ENCODE measurements at places on chromosomes 6 and 20.

DNA sequence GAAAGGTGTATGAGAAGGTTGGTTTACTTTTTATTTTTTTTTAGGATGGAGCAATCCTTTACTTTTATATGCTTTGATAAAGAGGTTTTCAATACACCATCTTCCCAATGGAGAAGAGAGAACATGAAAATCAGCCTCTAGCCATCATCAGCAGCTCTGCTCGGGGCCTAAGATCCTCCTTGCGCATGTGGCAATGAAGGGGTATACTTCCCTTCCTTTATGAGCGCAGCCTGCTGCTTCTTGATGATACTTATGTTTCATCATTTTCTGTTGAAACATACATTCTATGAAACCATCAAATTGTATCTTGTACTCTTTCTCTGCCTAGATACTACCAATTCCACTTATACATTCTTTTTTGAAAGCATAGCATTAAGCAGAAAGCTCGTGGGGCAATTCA is 74.5 kb downstream of the MAP7 start:
- no peak for DNase-seq

DNA sequence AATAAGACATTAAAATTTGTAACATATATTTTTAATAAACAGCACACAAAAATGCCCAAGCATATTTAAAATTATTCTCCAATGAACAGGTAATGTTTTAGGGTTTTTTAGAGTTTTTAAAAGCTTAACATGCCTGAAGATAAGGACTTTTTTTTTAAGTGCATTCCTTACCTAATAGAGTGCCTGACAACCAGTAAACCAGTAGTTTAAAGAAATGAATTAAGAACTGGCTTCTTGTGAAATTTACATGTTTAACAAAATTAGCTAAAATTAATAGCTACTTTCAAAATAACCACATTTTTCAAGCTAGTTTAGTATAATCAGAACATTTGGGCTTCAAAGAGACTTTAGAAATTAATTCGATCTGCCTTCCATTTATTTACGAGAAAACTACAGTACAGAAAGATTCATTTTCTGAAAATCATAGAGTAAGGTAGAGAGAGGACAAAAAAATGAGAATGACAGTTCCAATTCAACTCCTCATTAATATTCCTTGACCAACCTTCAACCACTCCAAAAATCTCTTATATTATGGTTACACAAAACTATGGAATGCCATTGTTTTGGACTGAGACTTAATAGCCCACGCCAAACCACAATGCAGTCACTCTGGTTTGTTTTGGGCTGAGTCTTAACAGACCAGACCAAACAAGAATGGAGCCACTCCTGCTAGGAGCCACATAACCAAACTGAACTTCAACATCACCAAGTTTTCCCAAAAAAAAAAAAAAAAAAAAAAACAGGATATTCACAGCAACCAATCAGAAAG is 5.7 kb upstream of the PLN start:
- DNase-seq, result no peak

- DNase-seq, result no peak
Measured at GRCh38 chr20:60091861-60092260, 133.6 kb downstream of the CDH26 start.

DNA sequence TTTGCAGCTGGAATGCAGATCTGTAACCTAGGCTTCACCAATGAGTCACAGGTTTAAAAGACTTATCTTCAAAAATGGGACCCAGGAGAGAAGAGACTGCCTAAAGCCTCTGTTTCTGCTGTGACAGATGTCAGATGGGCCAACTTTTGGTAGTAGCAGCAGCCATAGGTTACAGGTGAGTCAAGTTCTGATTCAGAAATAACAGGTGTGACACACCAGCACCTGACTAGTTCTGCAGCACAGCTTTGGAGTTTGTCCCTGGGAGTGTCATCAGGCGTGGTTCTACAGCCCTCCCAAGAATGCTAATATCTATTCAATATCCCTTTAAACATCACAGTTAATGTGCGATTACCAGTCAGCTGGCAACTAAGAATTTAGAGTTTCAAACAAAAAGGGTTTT is 121.9 kb upstream of the BTN3A2 start:
- DNase-seq, result no peak

DNA sequence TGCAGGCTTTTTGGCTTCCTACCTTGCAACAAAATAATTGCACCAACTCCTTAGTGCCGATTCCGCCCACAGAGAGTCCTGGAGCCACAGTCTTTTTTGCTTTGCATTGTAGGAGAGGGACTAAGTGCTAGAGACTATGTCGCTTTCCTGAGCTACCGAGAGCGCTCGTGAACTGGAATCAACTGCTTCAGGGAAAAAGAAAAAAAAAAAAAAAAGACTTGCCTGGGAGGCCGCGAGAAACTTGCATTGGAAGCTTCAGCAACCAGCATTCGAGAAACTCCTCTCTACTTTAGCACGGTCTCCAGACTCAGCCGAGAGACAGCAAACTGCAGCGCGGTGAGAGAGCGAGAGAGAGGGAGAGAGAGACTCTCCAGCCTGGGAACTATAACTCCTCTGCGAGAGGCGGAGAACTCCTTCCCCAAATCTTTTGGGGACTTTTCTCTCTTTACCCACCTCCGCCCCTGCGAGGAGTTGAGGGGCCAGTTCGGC is 420 bp downstream of the SOX4 start:
- DNase-seq, result no peak

GRCh38 chr6:10073341-10073740 is 341.5 kb downstream of the TFAP2A start:
- no peak for DNase-seq

DNA sequence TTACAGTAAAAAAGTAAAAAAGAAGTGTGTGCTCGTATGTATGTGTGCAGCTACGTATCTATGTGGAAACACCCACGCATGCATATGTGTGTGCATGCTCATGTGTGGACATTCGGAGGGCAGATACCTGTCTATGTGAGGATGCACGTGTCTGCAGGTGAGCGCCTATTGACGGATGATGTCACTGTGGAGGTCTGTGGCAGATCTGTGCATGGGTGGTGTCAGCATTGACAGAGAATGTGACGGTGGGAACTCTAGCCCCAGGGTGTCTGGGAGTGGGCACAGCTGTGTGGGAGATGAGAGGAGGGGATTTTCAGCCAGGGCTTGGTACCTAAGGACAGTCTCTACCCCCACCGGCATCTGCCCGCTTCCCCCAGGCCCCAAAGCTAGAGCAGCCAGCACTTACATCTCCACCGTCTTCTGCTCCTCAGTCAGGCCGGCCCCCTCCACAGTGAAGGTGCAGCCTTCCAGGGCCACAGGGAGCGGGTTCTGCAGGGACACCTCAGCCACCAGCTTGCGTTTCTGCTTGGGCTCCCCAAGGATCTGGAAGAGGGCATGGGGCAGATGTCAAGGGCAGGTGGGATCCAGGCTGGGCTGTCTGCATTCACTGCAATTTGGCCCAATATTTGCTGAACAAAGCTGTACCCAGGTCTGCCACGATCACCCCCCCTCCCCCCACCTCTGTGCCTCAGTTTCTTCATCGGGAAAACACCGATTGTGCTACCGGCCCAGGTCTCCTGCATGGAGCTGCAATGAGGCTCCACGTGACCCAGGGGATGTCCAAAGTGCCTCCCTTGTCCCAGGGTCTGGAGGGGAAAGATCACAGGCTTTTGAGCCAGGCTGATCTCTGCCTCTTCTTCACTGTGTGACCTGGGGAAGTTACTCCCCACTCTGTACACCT is 34.1 kb downstream of the TGM2 start:
- DNase-seq, result no peak

- no peak for DNase-seq
Measured at GRCh38 chr6:121521164-121521555, 85.7 kb downstream of the GJA1 start.

DNA sequence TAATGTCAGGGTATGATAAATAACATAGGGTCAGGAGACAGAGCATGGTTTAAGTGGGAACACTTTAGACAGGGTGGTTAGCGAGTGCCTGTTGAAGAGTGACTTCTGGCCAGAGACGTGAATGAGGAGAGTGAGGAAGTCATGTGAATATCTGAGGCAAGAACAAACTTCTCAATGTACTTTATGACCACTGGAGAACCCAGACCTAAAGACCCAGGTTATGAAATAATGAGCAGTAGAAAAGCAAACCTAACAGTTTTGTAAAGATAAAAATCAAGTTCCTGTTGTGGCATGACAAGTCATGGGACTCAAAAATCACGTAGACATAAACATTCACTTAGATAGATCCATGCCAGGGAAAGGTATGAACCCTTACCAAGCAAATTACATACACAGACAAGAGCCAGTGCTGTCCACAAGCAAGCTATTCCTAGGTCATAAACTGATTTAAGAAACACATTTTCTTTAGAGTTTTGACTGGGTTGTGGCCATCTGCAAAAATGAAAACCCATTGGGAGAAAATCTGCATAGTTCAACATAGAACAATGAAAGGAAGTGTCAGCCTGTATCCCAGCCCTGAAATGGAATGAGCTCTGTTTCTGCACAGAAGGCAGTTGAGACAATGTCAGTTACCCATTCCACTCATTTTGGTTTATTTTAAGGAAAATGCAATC is 2.2 kb upstream of the MYCT1 start:
- DNase-seq, result no peak

- no peak for DNase-seq
Measured at GRCh38 chr20:62819494-62820174, 2.8 kb downstream of the COL9A3 start.

- DNase-seq, result no peak
Measured at GRCh38 chr20:48618052-48618451, 209.7 kb downstream of the PREX1 start.

- no peak for DNase-seq
Measured at GRCh38 chr6:136762022-136762975, 30.0 kb downstream of the MAP3K5 start.

GRCh38 chr6:21666853-21667681 is 73.5 kb downstream of the SOX4 start:
- no peak for DNase-seq

DNA sequence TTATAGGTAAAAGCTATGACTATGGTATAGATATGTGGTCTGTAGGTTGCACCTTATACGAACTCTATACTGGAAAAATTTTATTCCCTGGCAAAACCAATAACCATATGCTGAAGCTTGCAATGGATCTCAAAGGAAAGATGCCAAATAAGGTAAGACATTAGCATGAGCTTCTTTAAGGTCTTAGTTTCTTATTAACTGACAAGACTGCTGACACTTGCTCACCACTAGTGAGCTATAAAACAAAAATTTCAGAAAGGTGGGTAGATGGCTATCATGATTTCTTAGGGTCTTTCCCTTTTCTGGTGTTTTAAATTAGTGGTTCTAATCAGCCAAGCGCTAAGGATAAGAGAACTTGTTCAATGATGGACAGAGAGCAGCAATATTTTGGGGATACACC is 21.9 kb downstream of the FAM217A start:
- no peak for DNase-seq
